Lower lobe of right lung (tissue), 2 donors: ENCODE measurements at places on chromosomes 1 and 21. TPM values are rescaled to one million over a fixed set of nuclear protein-coding genes. Genes with fewer than 3 reads are reported as not detected.

Gene NEGR1
- total RNA-seq = 18.1 TPM

Gene A3GALT2
- total RNA-seq = not detected

Gene KCNT2
- 3.7 TPM for total RNA-seq

GRCh38 chr1:107538502-107538901 is 397.7 kb downstream of the NTNG1 start:
- no peak for DNase-seq

GRCh38 chr21:31505975-31506374 is 153.5 kb upstream of the SOD1 start:
- no peak for DNase-seq

DNA sequence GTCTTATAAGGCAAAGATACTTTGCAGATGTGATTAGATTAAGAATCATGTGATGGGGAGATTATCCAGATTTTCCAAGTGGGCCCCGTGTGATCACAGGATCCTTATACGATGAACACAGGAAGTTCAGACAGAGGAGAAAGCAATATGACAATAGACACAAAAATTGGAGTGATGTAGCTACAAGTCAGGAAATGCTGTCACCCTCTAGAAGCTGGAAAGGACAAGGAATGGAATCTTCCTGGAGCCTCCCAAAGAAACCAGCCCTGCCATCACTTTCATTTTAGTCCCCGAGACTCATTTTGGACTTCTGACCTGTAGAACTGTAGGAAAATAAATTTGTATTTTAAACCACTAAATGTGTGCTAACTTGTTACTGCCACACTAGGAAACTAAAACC is 61.9 kb upstream of the C1orf21 start:
- DNase-seq = no peak

GRCh38 chr1:94683886-94684285 is 136.3 kb upstream of the SLC44A3 start:
- DNase-seq = no peak

GRCh38 chr1:7899741-7900140 is 40.9 kb downstream of the TNFRSF9 start:
- no peak for DNase-seq
